Dermis microvascular lymphatic vessel endothelial cell (primary cell): ENCODE measurements at places on chromosomes 13 and 19.
A peak's percentile ranks its signal among the peaks of the same experiment; 100 is the strongest.

DNA sequence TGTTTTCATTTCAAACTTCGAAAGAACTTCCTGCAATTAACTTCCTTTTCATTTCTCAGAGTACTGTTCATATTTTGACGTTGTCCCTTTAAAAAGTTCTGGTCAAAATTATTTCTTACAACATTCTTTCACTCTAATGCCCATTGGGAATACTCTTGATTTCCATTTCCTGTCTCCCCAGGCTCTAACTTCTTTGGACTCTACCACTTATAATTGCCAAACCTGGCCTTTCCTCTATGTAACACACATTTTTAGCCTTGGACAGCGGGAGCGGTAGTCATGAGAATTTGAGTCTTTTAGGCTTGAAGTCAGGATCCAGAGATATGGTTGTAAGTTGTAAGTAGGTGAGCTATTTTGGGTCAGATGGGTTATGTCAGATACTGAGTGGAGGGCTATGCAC lies 163.5 kb upstream of the SPRY2 start:
- DNase-seq, result no peak

DNA sequence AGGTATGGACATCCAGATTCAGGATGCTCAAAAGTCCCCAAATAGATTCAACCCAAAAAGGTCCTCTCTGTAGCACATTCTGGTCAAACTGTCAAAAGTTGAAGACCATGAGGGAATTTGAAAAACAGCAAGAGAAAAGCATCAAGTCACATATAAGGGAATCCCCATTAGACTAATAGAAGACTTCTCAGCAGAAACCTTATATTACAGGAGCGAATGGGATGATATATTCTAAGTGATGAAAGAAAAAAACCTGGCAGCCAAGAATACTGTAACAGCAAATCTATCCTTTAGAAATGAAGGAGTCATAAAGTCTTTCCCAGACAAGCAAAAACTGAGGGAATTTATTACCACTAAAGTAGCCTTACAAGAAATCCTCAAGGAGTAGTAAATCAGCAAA lies 29.7 kb downstream of the FXYD5 start:
- DNase-seq, result no peak

- no peak for DNase-seq
Observed at GRCh38 chr13:35850569-35850968, 280.6 kb downstream of the DCLK1 start.

DNA sequence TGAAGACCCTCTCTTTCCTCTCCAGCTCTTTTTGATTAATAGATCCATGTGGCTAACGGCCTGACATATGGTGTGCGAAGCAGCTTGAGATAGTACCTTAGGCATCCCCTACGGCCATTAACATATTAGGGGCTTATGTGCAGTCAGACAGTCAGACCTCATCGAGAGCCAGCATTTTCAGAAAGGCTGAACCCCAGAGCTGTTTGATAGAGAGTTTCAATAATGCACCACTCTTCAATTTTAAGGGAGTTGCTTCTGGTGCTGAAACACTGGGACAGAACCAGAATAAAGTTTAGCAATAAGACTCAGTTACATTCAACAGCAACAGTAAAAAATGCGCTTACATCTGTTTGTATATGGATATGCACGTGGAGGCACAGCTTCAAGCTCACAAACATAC lies 10.8 kb downstream of the POU4F1 start:
- no peak for DNase-seq

- DNase-seq, result peak; percentile 50
Observed at GRCh38 chr19:4633140-4633967, 6.0 kb upstream of the TNFAIP8L1 start.

DNA sequence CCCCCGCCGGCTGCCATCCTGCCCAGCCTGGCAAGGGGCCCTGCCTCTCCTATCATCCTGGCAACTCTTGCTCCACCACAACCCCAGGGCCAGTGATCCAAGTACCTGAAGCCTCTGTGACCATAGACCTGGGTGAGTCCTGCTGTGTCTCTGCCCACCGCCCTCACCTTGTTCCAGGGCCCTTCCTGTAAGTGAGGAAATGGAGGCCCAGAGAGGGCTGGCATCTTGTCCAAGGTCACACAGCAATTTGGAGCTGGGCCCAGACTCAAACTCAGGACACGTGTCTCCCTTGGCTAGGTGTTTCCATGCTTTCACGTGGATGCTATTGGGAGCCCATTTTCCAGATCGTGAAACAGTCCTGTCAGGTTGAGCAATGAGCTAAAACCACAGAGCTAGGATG lies 3.7 kb downstream of the CREB3L3 start:
- DNase-seq, result no peak

GRCh38 chr19:16627193-16627927 lies 644 bp downstream of the MED26 start:
- peak; percentile 17 for DNase-seq

DNA sequence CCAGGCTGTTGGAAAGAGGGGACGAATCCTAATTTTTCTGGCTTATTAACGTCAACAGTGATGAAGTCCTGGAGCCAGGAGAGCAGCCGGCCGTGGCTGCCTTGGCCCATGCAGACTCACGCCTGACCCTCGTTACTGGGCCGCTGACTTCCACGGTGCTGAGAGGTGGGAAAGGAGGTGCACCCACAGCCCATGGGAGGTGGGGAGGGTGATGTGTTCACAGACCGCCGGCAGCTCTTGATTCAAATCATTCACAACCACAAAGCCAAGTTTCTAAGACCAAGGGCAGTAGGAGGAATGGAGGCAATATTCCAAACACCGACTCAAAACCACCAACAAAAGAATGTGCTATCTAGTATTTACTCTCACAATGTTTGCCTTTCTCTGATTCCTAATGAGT lies 24.3 kb downstream of the COL4A2 start:
- no peak for DNase-seq

- DNase-seq, result no peak
Observed at GRCh38 chr13:73335944-73336343, 277.1 kb downstream of the KLF5 start.

GRCh38 chr13:95956589-95957148 lies 96.5 kb downstream of the UGGT2 start:
- DNase-seq, result peak; percentile 12

DNA sequence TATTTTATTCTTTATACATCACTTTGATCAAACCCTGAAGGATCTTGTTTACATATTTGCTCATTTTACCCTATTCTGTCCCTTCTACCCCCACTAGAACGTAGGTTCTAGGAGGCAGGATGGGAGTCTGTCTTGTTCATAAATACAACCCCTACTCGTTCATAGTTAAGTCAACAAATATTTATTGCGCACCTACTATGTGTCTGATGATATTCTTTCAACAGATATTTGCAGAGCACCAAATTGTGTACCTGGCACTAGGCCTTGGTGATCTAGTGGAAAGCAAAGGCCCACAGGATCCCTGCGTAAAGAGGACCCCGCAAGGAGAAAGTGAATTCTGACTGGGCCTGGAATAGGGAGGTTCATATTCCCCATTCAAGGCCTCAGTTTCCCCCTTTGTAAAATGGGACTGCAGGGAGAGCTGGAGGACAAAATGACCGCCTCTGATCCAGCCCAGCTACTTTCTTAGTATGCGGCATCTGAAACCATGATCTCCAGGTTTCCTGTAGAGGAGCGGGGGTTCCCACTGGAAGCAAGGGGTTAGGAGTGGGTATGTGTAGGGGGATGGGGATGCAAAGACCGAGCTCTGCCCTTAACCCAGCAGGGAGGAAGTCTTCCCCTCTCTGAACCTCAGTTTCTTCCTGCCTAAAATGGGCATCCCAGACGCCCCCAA lies 534 bp upstream of the GEMIN7 start:
- no peak for DNase-seq

DNA sequence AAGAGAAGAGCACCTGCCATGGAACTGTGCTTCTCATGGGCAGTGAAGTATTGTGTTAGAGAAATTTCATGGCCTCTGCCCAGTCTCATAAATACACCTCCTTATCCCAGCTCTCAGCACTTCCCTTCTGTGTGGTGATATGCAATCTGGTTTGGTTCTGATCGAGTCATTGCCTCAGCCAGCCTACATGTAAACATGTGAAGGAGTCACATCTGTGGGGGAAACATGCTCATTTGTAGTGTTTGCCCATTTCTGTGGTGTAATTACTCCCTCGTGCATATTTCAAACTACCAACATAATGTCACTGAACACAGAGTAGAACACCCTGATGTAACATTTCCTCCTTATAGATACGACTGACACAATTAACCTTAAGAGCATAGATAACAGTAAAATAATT lies 183.0 kb downstream of the DCT start:
- DNase-seq, result no peak

- no peak for DNase-seq
Observed at GRCh38 chr13:36841391-36841790, 22.4 kb downstream of the RFXAP start.

GRCh38 chr19:33520048-33520643 lies 1.4 kb downstream of the PEPD start:
- no peak for DNase-seq

GRCh38 chr13:29855009-29855408 lies 4.6 kb upstream of the UBL3 start:
- DNase-seq, result no peak

DNA sequence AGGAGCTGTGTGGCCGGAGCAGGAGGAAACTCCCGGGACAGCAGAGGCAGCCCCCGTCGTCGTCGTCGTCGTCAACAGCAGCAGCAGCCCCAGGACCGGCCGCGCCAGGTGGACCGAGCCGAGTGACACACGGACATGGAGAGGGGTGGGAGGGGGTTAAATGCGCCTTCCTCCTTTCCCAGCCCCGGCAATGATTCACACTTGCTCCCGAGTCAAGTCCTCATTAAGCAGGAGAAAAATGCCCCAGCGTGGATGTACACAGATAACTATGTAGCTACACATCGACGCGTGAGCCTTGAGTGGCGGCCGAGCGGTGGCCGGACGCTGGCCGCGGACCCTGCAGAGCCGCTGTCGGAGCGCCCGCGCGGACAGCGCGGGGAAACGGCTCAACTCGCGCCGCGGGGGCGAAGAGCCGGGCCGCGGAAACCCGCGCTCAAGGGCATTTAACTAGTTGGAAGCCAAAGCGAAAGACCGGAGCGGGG lies 645 bp downstream of the UBL3 start:
- DNase-seq, result no peak

- DNase-seq, result no peak
Observed at GRCh38 chr19:53389978-53390377, 5.0 kb upstream of the ZNF765 start.
